ENCODE measurements at places on chromosomes 4 and X.

GRCh38 chrX:9482408-9482807, 17.6 kb downstream of the TBL1X start:
- no peak for ATAC-seq

GRCh38 chr4:2930758-2931511, 32.3 kb downstream of the NOP14 start:
- no peak for ATAC-seq

- ATAC-seq, result no peak
These were observed 116.9 kb upstream of the GABRA2 start for GRCh38 chr4:46506876-46507275.

DNA sequence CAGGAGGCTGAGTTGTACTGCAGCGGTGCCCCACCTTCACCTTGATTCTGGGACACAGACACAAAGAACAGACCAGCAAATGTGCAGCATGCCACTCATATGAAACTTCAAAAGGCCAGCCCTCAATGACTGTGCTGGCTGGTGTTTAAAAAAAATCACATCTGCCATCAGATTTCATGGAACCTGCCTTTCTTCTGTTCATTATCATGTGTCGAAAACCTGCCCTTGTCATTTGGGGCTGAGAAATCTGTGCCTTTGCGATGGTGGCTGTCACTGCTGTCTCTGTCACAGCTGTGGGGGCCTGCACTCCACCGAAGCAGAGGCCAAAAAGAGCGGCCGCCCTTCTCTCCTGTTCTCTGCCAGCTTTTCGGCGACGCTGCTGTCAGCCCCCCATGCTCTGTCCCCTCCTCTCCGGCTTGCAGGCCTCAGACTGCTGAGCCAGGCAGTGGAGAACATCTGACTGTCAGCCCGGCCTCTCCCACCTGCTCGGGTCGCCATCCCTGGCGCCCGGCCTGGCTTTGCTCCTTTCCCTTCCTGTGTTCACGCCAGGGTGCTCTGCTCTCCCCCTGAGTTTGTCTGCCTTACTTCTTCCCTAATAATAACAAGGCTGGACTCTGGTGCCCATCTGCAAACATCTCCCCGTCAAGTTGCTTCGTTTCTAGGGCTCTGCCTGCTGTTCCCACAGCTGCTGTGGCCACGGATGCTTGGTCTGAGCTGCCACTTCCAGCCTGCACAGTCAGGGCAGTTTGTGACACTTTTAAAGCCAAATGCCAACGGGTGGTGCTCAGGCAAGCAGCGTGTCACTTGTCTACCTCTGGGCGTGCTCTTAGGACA, 355.2 kb downstream of the UNC5C start:
- no peak for ATAC-seq

DNA sequence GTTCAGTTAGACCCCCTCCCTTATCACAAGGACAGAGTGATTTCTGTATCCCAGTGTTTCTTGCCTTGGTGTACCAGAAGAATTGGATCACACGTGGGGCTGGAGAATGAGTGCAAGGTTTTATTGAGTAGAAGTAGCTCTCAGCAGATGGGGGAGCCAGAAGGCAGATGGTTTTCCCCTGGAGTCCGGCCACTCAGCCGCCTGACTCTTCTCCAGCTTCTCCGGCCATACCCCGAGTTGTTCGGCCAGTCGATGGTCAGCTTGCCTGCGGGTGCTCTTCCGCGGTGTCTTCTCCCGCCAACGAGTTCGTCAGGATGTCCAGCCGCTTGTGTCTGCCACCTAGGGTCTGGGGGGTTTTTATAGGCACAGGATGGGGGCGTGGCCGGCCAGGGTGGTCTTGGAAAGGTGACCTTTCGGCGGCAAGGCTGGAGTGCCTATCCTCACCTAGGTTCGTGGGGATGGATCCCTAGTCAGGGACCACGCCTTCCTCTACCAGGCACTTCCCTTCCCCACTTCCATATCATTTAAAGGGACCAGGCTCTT, 14.5 kb downstream of the GAB1 start:
- ATAC-seq, result no peak

DNA sequence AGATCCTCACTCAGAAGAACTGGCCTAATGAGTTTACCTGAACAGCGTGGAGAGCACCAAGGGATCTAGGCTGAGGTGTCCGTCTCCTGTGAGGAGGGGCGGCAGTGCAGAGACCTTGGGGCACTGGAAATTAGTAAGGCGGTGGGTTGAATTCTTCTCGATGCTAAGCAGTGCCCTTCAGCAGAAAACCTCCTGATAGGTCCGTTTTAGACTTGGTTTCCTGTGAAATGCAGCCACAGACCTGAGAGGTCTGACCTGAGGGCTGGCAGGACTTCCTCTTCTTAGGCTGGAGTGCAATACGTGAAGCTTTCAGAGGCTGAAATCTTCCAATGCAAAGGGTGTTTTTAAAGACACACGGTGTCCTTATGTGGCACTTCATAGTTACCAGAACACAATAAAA, at the start of gene CLNK:
CLNK (minus strand) TSS at position 138 of the 400 bp plus-strand sequence. CDS start 16,899 bp downstream, outside the sequence.
- ATAC-seq, result no peak

GRCh38 chr4:41150401-41150800, 63.9 kb downstream of the APBB2 start:
- no peak for ATAC-seq

DNA sequence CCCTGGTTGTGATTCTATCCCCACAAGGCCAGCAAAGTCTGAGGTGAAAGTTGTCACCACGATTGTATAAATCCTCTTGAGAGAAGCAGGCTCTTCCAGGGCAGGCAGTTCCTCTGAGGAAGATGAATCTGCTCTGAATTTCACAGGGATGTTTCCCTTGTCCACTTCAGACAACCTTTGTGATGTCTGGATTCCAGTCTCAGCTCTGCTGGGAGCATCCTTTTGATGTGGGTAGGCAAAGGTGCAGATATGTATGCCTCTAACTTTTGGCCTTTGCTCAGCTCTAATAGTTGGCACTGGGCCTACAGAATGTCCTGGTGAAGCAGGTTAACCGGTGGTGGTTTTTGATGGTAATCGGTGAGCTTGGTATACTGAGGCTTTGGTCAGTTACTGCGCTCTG, 50.6 kb upstream of the WDR1 start:
- no peak for ATAC-seq

DNA sequence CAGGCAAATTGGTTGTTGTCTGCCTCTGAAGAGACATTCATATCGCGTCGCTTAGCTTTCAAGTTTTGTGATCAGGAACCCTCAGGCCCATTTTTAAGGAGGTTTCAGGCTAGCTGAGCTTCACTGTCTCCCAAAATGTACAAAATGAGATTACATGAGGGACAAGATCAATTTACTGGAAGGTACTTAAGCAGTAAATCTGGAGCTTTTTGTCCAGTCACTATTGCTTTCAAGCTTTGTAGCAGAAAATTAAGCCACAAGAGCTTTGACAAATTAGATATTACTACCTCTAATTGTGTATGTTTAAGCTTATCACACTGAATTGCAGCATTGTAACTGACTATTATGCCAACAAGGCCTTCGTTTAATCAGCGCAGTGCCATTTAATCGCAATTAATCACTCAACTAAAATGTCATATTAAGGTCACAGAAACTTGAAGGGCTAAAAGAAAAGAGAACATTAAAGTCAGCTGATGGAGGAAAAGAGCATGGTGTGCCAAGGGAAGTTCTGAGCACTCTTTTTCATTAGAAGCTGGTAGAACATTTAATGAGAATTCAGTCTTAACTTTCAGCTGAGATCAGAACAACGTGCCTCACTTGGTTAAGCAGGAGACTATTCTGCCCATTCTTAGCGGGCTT, 353.0 kb downstream of the FBXO8 start:
- no peak for ATAC-seq

- no peak for ATAC-seq
These were observed 18.3 kb downstream of the TMEM31 start for GRCh38 chrX:103729015-103729414.

DNA sequence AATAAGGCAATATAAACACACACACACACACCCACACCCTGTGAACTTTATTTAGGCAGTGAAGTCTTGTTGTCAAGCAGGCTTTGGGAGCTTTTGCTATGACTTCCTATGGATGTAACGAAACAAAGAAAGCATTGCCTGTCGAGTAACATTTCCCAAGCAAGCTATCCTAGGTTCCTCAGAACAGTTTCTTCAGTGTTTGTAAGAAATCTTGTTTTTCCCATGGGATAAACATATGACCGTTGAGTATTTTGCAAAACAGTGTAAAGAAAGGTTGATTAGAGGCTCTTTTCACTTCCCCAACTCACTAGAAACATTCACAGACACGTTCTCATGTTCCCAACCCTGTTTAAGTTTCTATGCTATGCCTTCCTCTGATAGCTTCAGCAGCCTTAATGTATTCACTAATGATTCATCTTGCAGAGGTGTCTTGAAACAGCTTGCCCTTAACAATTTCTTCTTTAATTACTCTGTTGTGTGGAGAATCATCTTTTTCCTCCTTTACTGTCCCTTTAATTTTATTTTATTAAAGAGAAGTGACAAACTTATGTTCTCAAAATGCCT, 1947.1 kb upstream of the TENM3 start:
- ATAC-seq, result no peak

DNA sequence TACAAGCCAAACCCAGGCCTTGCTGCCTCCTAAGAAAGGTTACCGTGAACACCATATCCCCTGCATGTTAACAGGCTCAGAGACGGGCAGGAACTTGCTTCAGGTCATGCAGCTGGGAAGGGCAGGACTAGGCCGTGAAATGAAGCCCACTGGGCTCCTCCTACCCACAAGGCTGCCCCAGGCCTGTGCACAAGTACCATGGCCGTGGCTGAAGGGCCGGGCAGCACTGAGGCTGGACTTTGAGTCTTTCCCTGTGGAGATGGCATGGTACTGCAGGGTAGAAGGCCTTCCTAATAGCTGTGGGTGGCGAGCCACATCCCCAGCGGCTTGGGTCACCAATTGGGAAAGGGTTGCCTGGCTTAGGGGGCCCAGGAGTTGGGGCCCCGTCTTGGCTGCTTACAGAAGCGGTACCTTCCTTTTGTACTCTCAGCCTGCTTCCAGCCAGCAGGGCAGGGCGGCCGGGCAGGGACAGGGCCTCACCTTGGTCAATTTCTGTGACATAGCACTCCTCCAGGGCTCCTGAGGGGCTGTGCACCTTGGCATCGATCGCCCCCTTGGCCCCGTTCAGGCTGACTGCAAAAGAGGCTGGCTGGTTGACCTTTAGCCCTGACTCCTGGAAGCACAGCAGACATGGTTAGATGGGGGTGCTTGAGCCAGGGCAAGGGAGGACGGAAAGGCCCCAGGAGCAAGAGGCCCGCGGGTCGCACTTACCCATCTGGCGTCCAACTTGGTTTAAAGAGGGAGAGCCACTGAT, 23.8 kb downstream of the FLNA start:
- ATAC-seq, result no peak

DNA sequence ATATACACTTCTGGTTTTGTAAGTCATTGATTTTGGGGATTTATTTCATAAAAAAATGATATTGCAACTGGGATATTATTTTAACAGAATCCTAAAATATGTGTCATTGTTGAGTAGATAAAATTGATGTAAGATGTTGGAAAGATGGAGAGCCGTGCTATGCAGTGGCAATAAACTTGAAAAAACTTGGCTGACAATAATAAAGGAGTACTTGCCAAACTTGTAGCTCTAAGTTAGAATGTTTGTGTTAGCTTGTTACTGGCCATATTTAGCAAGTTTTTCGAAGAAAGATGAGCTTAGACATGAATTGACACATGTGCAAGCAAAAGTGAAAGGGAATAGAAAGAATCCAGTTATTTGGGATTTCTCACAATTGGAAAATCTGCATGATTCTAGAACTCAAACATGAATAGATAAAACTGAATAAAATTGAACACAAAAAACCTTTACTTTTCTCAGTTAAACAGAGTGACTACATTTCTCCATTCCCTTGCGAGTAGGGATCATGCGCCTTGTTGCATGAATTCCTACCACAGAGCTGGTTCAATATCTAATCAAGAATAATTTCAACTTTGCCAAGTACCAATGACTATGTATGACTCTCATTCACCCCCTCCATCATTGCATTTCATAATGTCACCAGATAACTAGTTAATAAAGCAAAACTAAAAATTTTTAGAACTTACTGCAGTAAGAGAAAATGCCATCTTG, 327.8 kb downstream of the CAMK2D start:
- no peak for ATAC-seq

GRCh38 chrX:37722595-37722994, 37.0 kb downstream of the XK start:
- ATAC-seq, result no peak

- ATAC-seq, result no peak
These were observed 459.0 kb downstream of the PDGFC start for GRCh38 chr4:156512622-156513021.

- ATAC-seq, result no peak
These were observed at the start of gene TRO for GRCh38 chrX:54920610-54921426. TRO (plus strand) TSS chrX:54920824; CDS start chrX:54922247, 1,423 bp downstream.

GRCh38 chr4:1242506-1243450, 6.2 kb downstream of the CTBP1 start:
- no peak for ATAC-seq

DNA sequence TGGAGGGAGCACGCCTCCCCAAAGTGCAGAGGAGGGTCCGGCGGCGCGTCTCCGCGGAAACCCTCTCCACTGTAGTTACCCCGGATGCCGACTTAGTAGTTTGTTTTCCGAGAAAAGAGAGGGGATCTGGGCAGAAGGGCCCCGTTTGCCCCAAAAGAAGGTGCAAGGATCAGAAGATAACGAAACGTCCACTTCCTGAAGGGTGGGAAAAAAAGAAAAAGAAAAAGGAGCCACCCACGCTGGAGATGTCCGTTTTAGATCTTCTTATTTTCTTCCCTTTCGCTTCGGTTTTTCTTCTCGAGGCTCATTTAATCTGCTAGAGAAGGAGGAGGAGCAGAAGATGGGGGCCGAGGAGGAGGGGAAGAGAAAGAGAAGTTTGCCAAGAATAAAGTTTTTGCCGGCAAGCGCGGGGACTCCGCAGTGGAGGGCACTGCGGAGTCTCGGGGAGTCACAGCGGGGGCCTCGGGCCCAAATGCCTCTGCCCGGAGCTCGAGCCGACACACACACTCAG, 517 bp downstream of the LEF1 start:
- no peak for ATAC-seq

DNA sequence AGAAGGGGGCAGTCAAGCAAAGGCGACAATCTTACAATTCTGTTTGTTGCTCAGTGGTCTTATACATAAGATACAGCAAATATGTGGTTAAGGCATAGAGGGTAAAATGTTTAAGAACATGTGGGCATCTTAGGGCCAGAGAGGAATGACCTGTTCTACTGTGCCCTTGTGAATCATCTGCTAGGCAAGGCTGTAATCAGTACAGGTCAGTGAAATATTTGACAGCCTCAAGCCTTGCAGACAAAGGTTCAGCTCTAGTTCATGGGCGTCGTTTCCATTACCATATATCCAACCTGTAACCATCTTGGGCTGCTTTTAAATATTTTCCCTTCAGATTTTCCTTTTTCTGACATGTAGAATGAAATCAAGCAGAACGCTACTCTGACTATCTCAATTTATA, 37.3 kb downstream of the AGA start:
- no peak for ATAC-seq

DNA sequence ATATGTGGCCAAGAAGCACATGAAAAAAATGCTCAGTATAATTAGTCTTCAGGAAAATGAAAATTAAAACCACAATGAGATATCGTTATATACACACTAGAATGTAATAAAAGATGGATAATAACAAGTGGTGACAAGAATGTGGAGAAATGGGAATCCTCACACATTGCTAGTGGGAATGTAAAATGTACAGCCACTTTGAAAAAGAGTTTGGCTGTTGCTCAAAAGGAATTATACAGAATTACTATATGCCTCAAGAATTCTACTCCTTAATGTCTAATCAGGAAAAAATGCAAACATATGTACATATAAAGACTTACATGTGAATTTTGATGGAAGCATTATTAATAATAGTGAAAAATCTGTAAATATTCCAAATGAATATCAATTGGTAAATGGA, 102.2 kb downstream of the SPCS3 start:
- ATAC-seq, result no peak
